ENCODE measurements at places on chromosomes 1 and 21. TPM values are rescaled to one million over a fixed set of nuclear protein-coding genes. Genes with fewer than 3 reads are reported as not detected.

GRCh38 chr1:181409981-181410380, 73.3 kb upstream of the CACNA1E start:
- DNase-seq, result no peak

DNA sequence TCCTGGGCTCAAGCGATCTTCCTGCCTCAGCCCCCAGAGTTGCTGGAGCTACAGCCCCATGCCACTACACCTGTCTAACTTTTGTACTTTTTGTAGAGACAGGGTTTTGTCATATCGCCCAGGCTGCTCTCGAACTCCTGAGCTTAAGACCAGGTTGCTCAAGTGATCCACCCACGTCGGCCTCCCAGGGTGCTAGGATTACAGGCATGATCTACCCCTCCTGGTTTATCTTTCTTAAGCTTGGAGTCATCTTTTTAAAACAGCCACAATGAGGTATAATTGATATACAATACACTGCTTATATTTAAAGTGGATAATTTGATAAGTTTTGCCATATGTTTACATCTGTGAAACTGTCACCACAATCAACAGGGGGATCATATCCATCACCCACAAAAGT, 25.4 kb upstream of the WDR26 start:
- DNase-seq, result no peak

Gene GABRD
- total RNA-seq, result not detected

Gene IL23R
- not detected for total RNA-seq

Gene RPS8
- total RNA-seq, result 2,795 TPM

DNA sequence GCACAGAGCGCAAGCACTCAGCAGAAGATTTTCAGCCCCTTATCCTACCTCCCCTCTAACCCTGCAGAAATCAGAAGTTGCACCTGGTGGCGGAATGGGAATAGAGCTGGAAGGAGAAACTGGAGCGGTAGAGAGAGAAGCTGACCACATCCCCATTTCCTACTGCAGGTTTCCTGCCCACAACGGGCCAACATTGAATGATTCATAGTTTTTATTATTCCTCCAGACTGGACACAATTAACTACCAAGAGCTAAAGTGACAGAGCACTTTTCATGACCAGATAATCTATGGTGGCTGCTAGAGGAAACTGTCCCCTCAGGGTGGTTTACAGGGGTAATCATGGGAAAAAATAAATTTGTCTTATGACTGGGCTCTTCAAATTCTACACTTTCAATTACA, 21.3 kb upstream of the LRRC8D start:
- DNase-seq, result peak; percentile 70

GRCh38 chr1:209614906-209615305, 31.4 kb downstream of the CAMK1G start:
- DNase-seq, result no peak

DNA sequence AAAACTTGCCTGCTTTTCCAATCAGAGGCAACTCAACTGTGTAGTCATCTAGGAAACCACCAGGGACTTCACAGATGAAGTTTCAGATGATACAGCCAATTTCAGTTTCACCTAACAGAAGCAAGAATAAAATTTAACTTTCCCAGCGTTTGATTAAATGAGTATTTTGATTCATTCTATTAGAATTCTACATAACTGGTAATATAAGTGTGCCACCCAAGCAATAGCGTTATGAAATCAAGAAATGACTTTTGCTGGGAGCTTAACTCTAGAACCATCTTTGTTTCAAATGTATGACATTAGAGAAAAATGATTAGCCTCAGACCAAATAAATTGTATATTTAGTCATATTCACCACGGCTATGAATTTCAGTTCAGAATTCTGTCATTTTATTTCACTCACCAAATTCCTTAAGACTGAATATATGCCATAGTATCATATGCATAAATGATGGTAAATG, 239.3 kb downstream of the NRIP1 start:
- DNase-seq, result no peak

Gene VCAM1
- total RNA-seq, result 81.5 TPM

- DNase-seq, result no peak
Measured at GRCh38 chr21:33391656-33392055, 11.6 kb upstream of the IFNGR2 start.

GRCh38 chr21:34990842-34991241, 58.3 kb downstream of the RUNX1 start:
- no peak for DNase-seq

DNA sequence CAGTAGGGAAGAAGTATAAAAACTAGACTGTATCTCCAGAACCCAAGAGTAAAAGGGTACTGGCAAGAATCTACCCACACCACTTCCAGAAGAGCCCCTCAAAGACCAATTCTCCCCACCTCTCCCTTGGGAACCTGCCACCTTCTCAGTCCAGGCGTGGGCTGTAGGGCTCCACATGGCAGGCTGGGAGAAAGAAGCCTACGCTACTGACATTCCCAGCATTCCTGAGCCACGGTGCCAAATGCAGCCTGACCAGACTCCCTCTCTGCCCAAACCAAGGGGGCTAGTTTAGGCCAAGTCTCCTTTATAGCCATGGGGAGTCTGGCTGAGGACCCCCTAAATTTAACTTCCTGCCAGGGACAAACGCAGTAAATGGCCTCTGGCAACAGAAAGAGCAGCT, 2.0 kb downstream of the UBE2Q1 start:
- DNase-seq, result peak; percentile 27

Gene SPATA46
- not detected for total RNA-seq

DNA sequence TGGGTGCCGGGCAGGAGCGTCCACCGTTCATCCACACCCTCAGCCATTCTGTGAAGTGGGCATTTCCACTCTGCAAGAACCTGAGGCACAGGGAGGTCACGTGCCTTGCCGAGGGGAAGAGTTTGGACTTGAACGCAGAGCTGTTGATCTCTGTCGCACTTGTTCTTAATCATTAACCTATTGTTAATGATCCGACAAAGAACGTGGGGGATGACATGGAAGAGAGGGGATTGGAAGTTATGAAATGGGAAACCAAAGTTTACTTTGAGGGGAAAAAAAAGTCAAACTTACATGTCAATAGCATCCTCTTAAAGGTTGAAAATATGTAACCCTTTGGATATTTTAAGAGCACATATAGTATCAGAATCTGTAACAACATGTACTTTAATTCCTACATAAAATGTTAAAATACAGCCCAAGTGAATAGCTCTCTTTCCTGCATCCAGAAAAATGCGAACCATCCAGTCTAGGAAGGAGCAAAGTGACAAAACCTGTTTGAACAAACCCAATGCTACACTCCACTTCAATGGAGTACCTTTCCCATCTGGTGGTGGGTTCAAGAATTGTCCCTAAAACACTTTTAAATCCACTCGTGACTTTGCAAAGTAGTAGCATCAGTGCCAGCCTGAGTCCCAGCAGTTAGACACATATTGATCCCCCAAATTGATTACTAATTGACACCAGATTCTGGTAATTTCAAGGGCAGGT, 75.5 kb downstream of the SETD4 start:
- DNase-seq, result no peak

Measured in Daoy (cell line).